GM23248 (cell line): ENCODE measurements at places on chromosomes 16 and 17. TPM values are rescaled to one million over a fixed set of nuclear protein-coding genes. Genes with fewer than 3 reads are reported as not detected.
A peak's percentile ranks its signal among the peaks of the same experiment; 100 is the strongest.

DNA sequence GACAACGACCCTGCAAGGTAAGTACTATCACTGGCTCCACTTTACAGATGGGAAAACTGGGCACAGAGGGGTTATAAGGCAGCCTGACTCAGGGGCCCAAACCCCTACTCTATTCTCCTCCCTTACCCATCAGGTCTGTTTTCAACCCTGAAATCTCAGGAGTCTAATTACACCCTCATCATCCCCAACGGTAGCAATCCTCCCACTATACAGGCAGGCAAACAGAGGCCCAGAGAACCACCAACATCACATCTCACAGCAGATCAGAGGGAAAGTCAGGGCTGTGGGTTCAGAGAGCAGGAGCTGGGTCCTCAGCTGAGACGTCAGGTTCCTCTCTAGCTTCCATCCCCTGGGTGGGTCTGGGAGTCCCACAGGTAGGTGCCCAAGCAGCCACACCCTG, 16.5 kb downstream of the JUP start:
- no peak for DNase-seq

DNA sequence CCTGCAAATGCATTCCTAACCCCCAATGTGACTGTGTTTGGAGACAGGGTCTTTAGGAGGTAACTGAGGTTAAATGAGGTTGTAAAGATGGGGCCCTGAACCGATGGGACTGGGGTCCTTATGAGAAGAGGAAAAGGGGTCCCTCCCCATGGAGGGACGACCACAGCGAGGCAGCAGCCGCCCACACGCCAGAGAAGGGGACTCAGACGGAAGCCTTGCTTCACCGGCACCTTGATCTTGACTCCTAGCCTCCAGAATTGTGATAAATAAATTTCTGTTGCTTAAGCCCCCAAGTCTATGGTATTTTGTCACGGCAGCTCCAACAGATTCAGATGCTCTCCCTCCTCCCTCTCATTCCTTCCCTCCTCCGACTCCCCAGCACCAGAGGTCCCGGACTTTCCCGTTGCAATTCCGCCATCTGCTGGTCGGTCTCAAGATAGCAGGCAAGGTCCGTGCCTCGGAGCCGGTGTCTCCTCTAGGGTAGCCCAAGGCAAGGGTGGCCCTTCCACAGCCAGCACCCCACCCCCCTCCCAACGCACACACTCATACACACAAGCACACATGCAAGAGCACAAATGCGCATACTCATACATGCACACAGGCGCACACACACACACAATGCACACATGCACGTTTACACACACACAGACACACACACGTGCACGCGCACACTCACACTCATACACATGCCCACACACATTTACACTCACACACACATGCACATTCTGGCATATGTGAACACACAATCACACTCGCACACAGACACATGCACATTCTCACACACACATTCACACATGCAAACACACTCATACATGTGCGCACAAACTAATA, 23.1 kb upstream of the C16orf78 start:
- peak; percentile 59 for DNase-seq

- DNase-seq = peak; percentile 27
Measured at GRCh38 chr16:50038756-50039529, 13.9 kb downstream of the CNEP1R1 start.

DNA sequence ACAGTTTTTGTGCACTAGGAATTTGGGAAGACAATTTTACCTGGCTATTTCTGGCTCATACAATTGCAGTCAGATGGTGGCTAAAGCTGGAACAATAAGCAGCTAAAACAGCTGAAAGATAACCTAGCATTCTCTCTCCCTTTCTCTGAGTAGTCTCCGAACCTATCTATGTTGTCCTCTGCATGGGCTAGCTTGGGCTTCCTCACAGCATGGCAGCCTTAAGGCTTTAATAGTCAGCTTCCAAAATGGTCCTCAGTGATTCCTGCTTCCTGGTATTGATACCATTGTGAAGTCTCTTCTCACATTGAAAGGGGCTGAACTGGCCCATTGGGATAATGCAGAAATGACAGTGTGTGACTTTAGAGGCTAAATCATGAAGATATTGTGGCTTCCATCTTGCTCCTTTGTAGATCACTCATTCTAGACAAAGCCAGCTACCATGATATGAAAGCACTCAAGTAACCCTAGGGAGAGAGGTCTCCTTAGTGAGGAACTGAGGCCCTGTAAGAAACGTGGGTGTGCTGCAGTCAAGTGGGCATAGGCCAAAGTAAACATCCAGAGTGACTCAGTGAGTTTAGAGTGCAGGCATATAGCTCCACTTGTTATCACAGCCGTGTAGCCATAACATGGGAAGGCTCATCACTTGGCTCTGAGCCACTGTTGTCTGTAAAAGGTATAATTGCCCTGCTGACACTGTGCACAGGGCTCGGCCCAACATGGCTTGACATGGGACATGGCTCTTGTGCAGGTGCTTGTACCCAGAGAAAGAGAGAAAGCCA, 5.5 kb upstream of the VKORC1 start:
- peak; percentile 63 for DNase-seq

- peak; percentile 42 for DNase-seq
Measured at GRCh38 chr16:16014329-16015224, 65.2 kb downstream of the ABCC1 start.

DNA sequence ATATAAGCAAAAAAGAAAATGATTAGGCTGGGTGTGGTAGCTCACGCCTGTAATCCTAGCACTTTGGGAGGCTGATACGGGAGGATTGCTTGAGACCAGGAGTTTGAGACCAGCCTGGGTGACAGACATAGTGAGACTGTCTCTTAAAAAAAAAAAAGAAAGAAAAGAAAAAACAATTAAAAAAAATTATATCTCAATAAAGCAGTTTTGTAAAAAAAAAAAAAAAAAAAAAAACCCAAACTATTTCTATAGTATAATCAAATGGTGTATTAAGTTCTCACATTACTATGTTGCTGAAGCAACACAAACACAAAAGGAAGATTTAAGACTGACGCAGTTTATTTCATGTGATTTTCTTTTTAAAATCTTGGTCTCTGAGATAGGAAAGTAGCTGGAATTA, 140.5 kb downstream of the TRIM37 start:
- DNase-seq = no peak

DNA sequence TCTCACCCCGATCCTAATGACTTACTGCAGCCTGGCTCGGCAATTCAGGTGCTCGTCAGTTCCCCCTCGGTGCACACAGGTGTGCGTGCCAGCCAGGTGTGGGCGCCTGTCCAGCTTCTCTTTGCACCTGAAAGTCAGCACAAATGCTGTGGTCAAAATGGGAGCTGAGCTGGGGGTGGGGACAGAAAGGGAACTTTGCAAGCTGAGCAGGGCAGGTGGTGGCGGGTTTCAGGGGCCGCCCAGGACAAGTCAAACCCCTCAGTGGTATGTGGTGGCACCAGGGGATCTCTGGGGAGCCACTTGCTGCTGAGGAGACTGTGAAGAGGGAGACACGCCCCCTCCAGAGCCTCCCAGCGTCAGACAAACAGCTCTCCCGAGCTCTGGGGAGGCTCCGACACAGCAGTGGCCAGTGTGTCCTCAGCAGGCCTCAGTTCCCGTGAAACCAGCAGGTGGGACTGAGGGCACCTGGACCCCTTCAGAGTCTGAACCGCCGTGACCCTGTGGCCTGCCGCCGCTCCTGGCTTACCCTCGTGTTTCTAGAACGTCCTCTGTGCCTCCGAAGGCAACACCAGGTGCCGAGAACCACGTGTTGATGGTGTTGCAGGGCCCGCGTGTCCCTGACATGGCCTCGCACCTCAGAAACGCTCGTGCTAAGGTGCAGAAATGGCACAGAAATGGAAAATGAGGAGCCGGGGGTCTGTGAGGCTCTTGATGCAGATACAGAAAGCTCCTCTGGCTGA, 233.5 kb upstream of the TNRC6C start:
- no peak for DNase-seq

DNA sequence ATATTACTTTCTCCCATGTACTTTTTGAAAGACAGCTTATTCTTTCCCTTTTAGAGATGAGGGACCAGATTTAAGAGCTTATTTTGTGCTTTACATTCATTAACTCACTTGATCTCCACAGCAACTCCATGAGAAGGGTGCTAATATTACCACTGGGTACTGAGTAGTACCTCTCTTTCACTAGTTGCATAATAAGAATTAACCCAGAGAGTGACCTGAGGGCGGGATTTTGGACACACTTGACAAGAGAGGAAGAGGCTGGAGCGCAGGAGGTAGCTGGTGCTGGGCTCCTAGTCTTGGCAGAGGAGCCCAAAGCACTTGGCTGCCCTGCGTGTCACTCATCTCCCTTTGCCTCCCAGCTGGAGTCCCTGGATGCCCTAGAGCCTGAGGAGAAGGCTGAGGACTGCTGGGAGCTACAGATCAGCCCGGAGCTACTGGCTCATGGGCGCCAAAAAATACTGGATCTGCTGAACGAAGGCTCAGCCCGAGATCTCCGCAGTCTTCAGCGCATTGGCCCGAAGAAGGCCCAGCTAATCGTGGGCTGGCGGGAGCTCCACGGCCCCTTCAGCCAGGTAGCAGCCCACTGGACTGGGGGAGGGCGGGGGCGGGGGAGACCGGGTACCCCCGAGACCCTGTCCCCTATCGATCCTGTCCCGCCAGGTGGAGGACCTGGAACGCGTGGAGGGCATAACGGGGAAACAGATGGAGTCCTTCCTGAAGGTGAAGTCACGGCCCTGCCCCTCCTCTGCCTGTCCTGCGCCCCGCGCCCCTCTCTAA, 1.7 kb upstream of the MAZ start:
- DNase-seq = peak; percentile 71

- no peak for DNase-seq
Measured at GRCh38 chr16:84597528-84597896, 20.4 kb downstream of the COTL1 start.

DNA sequence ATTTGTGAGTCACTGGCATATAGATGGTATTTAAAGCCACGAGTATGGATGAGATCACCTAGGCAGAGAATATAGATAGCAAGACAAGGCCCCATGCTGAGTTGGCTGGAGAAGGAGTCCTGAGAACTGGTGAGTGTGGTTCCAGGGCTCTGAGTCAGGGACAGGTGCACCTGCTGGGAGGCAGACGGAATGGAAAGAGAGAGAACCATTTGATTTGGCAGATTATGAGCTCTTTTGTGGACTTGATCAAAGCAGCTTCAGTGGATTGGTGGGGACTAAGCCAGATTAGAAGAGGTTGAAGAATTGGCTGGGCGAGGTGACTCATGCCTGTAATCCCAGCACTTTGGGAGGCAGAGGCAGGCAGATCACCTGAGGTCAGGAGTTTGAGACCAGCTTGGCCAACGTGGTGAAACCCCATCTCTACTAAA, 4.3 kb upstream of the C16orf92 start:
- no peak for DNase-seq

- DNase-seq = peak; percentile 54
Measured at GRCh38 chr17:3695723-3696411, at the start of gene P2RX5. TSS of gene P2RX5 (minus strand) at chr17:3696155. CDS start at chr17:3696005, 150 bp downstream.

GRCh38 chr17:42363767-42364585, 24.3 kb downstream of the STAT3 start:
- peak; percentile 81 for DNase-seq

DNA sequence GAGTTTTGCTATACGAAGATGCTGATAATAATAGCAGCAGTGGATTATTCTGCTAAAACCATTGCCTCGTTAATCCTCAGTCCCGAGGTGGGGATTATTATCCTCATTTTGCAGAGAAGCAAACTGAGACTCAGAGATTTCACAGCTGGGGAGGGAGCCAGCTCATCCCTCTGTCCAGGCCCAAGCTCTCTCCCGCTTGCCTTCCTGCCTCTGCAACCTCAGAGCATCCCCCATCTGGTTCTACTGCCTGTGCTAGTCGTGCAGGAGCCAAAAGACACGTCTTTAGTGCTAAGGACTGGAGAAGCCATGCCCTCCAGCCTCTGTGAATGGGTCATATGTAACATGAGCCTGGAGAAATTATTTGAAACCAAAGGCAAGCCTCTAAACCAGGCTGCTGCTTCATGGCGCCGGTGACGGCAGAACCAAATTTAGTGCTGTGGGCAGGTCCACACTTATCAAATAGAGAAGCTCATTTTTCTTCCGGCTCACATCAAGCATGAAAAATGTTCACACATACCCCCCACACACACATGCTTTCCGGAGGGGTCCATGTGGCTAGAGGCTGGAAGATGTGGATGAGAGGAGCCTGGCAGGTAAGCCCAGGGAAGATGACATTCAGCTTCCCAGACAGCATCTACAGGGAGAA, 13.5 kb downstream of the MAPT start:
- DNase-seq = no peak

- no peak for DNase-seq
Measured at GRCh38 chr16:78984887-78985464, 615.6 kb downstream of the MAF start.

DNA sequence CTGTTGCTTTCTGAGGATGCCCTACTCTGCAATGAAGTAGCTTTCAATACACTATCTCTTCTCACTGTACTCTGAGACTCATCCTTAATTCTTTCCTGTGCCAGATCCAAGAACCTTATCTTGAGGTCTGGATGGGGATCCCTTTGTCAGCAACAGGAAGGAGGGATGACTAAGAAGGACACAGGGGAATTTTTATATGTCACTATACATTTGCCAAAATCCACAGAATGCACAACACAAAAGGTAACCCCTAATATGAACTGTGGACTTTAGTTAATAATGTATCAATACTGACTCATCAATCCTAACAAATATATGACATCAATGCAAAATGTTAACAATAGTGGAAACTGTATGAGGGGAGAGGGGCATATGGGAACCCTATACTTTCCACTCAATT, 4.7 kb upstream of the RBBP6 start:
- peak; percentile 33 for DNase-seq

- DNase-seq = peak; percentile 64
Measured at GRCh38 chr16:19601083-19601976, 45.8 kb downstream of the VPS35L start.

GRCh38 chr17:57819285-57819684, 30.6 kb downstream of the MRPS23 start:
- DNase-seq = no peak

- no peak for DNase-seq
Measured at GRCh38 chr17:72719578-72720493, 372.7 kb downstream of the SLC39A11 start.

Gene CORO6
- total RNA-seq = 4.2 and 6.5 TPM in 2 replicates

Gene DHRS7C
- total RNA-seq = not detected in 2 replicates

Gene KRTAP9-8
- not detected in 2 replicates for total RNA-seq

Gene PNPO
- total RNA-seq = 44.7 and 53.7 TPM in 2 replicates

Gene C17orf107
- total RNA-seq = 3.8 and 8.8 TPM in 2 replicates

Gene KRT36
- not detected in 2 replicates for total RNA-seq

Gene PABPN1L
- total RNA-seq = not detected in 2 replicates

Gene MTSS2
- total RNA-seq = 13.2 and 23.7 TPM in 2 replicates

Gene RNF222
- total RNA-seq = not detected in 2 replicates

Gene ANKRD40CL
- not detected in 2 replicates for total RNA-seq

Gene TAC4
- total RNA-seq = not detected in 2 replicates

Gene ITGAD
- not detected in 2 replicates for total RNA-seq

Gene MMP2
- total RNA-seq = 1,212 and 1,299 TPM in 2 replicates

Gene SOST
- total RNA-seq = not detected in 2 replicates
